ENCODE measurements at places on chromosomes 3 and 15.

DNA sequence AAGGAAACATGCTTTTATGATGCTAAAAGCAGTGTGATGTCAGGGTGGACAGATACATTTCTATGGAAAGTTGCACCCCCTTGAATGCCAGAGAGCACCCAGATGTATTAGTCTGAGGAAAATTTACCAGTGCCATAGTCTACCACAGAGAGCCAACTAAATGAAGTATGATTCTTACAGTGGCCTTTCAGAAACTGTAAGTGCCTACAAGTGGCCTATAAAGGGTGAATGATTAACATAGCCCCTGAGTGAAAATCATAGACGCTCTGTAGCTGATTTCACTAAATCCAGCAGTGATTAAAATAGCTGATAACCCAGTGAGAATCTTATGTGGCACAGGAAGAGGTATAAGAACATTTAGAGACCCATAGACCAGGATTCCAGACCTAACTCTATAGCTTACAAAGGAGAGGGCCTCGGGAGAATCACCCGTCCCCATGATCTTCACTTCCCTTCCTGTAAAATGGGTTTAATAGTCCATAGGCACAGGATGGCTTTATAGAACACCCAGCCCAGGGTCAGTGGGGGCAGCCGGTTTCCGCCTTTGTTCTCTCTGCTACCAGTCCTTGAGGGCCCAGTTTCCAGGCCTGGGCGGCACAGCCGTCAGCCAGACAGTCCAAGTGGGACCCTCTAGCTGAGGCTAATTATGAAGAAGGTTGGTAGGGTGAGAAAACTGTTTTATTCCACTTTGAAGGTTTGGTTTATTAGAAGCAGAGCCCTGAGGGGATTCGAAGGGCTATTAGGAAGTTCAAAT lies 35.5 kb upstream of the CACNA2D3 start:
- no peak for DNase-seq

DNA sequence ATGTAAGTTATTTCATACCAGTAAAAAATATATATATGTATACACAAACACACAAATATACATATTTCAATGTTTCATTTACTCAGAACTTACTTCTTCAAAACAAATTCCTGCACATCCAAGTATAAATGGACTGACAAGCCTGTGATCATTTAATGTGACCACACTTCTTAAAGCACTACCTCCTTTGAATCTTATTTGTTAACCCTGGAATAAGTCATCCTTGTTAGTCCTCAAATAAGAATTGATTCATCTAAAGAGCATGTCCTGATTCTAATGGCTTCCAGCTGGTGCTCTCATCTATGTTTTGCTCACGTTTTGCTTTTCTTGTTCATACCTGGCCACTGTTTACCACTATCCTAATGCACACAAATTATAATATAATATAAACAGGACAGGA lies 103.9 kb upstream of the UBP1 start:
- DNase-seq: no peak

- no peak for DNase-seq
These were observed 323.8 kb upstream of the AZI2 start for GRCh38 chr3:28672406-28672805.

- peak; percentile 48 for DNase-seq
These were observed 36.8 kb downstream of the ATP1B3 start for GRCh38 chr3:141913150-141913811.

GRCh38 chr3:182330646-182331045 lies 462.7 kb upstream of the ATP11B start:
- no peak for DNase-seq
